ENCODE measurements at places on chromosomes 12 and 14.

DNA sequence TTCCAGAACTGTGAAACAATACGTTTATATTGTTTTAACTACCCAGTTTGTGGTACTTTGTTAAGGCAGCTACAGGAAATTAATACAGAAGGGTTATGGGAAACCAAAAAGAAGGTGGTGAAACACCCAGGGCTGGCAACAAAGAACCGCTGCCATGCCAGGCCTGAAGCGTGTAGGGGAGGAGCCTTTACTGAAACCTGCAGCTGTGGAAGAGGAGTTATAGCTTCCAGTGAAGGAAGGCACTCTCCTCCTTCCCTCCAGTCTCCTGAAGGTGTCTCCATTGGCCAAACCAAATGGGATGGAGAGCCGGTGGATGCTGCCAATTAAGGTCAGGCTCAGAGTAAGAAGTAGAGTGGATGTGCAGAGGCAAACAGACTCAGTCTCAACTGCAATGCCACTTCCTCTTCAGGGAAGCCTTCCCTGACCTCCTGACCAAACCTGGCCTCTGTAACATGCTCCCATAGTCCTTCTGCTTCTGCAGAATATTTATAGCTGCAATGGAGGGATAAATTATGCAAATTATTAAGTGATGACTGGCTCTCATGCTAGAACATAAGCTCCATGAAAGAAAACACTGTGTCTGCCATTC lies 168.3 kb downstream of the DAD1 start:
- H3K27me3 ChIP-seq = no peaks in the 10 kb centered on the region
- no peak overlapping the region for H3K4me3 ChIP-seq
- no peaks in the 10 kb centered on the region for H3K36me3 ChIP-seq
- DNase-seq = no peak

DNA sequence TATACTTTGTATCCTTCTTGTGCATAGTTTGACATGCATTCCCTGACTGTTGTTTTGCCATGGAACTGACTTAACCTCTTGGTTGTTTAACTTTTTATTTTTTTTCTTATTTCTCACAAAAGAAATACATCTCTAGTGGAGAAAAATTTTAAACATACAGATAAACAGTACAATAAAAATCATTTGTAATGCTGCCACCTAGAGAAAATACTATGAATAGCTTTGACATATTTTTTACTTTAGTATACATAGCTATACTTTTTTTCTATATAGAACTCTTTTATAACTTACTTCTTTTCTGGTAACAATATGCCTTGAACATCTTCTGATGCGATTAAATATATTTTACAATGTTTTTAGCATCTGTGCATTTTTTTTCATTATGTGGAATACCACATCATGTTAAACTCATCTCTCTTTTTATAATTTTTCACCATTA lies 184.5 kb downstream of the AKAP6 start:
- no peak overlapping the region for H3K4me3 ChIP-seq
- no peak for DNase-seq
- H3K36me3 ChIP-seq = no peaks in the 10 kb centered on the region
- no peak overlapping the region for H3K27ac ChIP-seq
- no peaks in the 10 kb centered on the region for H3K4me1 ChIP-seq

DNA sequence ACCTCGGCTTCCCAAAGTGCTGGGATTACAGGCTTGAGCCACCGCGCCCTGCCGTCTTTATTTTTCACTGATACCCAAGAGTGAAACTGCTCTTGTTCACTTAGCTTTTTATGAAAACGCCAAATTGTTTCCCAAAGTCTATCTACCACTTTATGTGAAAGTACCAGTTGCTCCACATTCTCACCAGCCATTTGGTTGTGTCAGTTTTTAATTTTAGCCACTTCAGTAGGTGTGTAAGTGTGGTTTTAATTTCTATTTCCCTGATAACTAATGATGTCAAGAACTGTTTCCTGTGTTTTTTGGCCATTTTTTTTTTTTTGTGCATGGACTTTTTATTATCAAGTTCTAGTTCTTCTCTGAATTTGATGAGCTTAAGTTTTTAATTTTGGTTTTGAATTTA lies 17.1 kb downstream of the CAND1 start:
- H3K27me3 ChIP-seq = no peaks in the 10 kb centered on the region
- H3K36me3 ChIP-seq = no peaks in the 10 kb centered on the region
- H3K27ac ChIP-seq = no peak overlapping the region
- peaks cover 7% of the 10 kb centered on the region for H3K4me1 ChIP-seq
- no peak overlapping the region for H3K4me3 ChIP-seq

DNA sequence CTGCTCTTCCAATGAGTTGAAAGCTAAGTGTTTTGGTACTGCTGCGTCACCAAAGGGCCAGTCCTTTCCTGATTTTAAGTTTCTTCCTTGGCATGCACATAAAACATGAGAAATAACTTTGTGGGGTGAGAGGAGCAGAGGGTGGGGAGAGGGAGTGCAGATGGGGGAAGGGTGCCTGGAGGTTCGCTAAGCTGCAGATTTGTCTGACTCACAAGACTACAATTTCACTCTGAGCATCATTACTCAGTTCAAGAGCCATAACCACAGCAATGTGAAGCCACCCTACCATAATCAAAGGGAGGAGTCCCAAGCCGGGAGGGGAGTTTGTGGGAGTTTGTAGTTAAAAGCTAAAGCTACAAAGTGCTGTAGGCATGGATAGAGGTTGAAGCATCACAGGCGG lies 136.1 kb downstream of the ANO2 start:
- no peak overlapping the region for H3K27ac ChIP-seq
- no peaks in the 10 kb centered on the region for H3K27me3 ChIP-seq
- H3K36me3 ChIP-seq = no peaks in the 10 kb centered on the region
- no peaks in the 10 kb centered on the region for H3K4me1 ChIP-seq

DNA sequence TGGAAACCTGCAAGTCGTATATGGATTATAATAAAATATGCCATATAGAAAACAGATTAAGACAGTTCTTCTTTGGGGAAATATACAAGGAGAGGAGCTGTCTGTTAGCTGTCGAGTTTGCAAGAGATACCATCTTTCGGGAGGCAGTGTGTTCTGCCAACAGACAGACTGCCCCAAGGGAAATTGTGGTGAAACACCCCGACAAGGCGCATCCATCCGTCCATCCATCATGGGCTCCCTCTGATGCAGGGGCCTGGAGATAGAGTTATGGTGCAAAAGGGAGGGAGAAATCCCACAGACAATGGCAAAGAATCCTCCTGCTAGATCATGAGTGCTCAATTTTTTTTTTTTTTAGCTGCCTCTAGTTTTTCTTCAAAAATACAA lies 156.3 kb downstream of the DPF3 start:
- no peak for DNase-seq
- no peaks in the 10 kb centered on the region for H3K4me1 ChIP-seq
- no peaks in the 10 kb centered on the region for H3K36me3 ChIP-seq
- H3K4me3 ChIP-seq = no peak overlapping the region
